ENCODE measurements at places on chromosomes 4 and X. TPM values are rescaled to one million over a fixed set of nuclear protein-coding genes. Genes with fewer than 3 reads are reported as not detected.

DNA sequence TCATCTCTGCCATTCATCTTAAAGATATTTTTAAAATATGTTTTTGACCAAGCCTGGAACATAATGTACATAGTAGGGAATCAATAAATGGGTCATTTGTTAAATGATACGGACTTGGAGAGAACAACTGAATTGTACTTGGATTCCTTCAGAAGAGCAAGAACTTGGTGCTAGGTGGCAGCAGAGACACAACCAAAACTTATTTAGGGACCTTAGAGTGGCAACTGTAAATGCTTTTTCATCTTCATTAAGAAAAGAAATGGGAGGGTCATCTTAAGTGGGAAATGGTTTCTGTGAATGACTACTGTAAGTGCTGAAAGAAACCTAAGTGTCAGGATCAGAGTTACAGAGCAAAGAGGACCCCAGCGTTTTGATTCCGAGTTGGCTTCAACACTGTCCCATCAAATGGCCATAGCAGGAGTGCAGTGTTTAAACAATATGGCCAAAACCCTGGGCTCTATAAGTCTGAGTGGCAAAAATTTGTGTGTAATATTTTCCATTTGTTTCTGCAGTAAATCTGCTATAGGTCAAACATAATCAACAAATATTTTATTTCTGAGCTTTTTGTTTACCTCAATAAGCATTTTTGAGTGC is 213.6 kb downstream of the PALLD start:
- peak; percentile 49 for DNase-seq
- peaks cover 13% of the 10 kb centered on the region for H3K4me1 ChIP-seq
- H3K4me3 ChIP-seq: no peak overlapping the region
- H3K36me3 ChIP-seq: peaks cover 50% of the 10 kb centered on the region

DNA sequence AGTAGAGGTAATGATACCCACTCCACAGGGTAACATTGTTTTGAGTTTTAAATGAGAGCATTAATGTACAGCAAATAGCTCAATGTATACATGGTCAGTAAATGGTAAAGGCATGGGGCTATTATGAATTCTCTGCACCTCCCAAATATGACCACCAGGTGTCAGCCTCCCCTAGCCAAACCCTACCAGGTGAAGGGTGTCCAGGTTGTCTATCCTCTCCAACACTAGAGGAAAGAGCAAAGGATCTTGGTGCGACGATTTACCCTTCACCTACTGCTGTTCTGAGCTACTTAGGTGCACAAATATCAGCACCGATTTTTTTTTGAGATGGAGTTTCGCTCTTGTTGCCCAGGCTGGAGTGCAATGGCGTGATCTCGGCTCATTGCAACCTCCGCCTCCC is 26.5 kb upstream of the XIAP start:
- H3K27ac ChIP-seq: no peak overlapping the region
- no peaks in the 10 kb centered on the region for H3K36me3 ChIP-seq
- H3K4me3 ChIP-seq: no peak overlapping the region
- H3K27me3 ChIP-seq: no peaks in the 10 kb centered on the region
- peaks cover 3% of the 10 kb centered on the region for H3K4me1 ChIP-seq

GRCh38 chr4:141241986-141242385 is 21.3 kb downstream of the ZNF330 start:
- no peak overlapping the region for H3K4me3 ChIP-seq
- peaks cover 15% of the 10 kb centered on the region for H3K4me1 ChIP-seq
- H3K27ac ChIP-seq: no peak overlapping the region
- no peaks in the 10 kb centered on the region for H3K36me3 ChIP-seq
- DNase-seq: no peak

- no peak overlapping the region for H3K4me3 ChIP-seq
- no peaks in the 10 kb centered on the region for H3K36me3 ChIP-seq
- no peak for DNase-seq
- no peaks in the 10 kb centered on the region for H3K4me1 ChIP-seq
Observed at GRCh38 chr4:105414316-105414715, 59.5 kb downstream of the PPA2 start.

DNA sequence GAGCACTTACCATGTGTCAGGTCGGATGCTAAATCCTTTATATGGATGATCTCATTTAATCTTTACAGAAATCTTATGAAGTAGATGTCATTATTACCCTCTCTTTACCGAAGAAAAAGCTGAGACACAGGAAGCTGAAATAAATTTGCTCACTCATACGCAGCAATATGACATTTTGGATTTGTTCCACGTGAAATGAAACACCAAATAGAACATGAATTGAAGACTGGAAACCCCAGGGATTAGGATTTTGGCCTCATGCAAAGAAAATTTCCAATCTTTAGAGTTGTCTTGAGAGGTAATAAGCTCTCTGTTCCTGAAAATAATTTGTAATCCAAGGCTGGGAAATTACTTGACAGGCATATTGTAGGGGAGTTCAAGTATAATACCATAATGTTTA is 354.4 kb upstream of the CLNK start:
- H3K36me3 ChIP-seq: no peaks in the 10 kb centered on the region
- no peak overlapping the region for H3K27ac ChIP-seq

DNA sequence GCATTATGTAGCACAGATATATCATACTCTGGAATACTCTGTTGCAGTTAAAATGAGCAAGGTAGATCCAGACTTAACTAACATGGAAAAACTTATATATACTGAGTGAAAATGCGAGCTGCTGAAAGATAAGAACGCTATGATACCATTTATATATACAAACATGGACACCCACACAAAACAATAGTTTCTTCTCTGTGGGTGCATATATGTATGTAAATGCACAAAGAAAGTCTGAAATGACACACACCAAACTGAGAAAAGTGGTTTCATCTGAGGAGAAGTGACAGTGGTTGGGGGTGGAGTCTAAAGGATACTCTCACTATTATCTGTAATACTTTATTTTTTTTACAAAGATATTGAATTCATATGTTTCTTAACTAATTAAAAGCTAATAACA is 12.2 kb upstream of the FGF2 start:
- no peaks in the 10 kb centered on the region for H3K27me3 ChIP-seq
- no peak for DNase-seq
- H3K4me1 ChIP-seq: peaks cover 7% of the 10 kb centered on the region
- H3K4me3 ChIP-seq: no peak overlapping the region
- no peak overlapping the region for H3K27ac ChIP-seq

GRCh38 chrX:152904151-152905080 is 6.5 kb downstream of the ZNF185 start:
- H3K4me1 ChIP-seq: peaks cover 4% of the 10 kb centered on the region
- H3K27ac ChIP-seq: no peak overlapping the region
- H3K27me3 ChIP-seq: no peaks in the 10 kb centered on the region
- no peak overlapping the region for H3K4me3 ChIP-seq
- no peaks in the 10 kb centered on the region for H3K36me3 ChIP-seq
- peak; percentile 62 for DNase-seq

- H3K4me1 ChIP-seq: no peaks in the 10 kb centered on the region
- no peak overlapping the region for H3K4me3 ChIP-seq
- H3K27me3 ChIP-seq: no peaks in the 10 kb centered on the region
- peaks cover 4% of the 10 kb centered on the region for H3K36me3 ChIP-seq
Observed at GRCh38 chr4:139501927-139502899, 48.3 kb downstream of the RAB33B start.

DNA sequence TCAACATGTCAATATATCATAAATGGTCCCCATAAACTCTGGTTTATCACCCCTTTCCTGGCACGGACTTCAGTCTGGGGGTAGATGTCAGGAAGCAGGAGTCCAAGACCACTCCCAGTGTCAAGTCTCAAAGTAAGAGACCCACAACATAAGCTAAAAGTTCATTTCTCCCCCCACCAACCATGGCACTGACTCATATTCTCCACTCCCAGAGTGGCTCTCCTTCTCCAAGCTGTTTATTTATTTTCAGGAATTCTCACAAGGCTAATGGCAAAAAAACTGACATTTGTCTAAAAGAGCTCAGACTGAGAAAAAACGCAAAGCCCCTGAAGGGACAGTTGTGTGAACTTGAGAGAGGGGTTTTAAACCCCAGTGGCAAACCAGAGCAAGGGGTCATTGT is 217.0 kb downstream of the RAB28 start:
- H3K4me3 ChIP-seq: no peak overlapping the region
- peak; percentile 98 for DNase-seq
- peak overlapping the region; percentile 77 for H3K27ac ChIP-seq
- peaks cover 54% of the 10 kb centered on the region for H3K4me1 ChIP-seq
- H3K36me3 ChIP-seq: no peaks in the 10 kb centered on the region
- H3K27me3 ChIP-seq: no peaks in the 10 kb centered on the region

DNA sequence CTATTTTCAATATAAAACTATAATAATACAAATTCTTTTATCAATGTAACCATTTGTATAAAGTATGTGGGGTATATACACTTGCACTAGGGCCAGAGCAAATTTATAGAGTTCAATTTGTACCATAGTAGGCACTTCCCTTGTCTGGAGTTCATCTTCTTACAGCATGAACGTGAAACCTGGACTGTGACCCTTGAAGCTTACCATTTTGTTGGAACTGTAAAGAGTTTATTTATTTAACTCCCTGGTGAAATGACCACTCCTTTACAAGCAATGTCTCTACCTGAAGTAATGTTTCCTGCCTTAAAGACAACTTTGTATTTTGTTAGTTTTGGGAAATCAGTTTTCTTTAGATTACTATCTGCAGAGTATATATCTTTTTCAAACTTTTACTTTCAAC is 188.2 kb downstream of the ARAP2 start:
- H3K4me3 ChIP-seq: no peak overlapping the region
- H3K27ac ChIP-seq: no peak overlapping the region
- H3K27me3 ChIP-seq: no peaks in the 10 kb centered on the region
- no peaks in the 10 kb centered on the region for H3K4me1 ChIP-seq

DNA sequence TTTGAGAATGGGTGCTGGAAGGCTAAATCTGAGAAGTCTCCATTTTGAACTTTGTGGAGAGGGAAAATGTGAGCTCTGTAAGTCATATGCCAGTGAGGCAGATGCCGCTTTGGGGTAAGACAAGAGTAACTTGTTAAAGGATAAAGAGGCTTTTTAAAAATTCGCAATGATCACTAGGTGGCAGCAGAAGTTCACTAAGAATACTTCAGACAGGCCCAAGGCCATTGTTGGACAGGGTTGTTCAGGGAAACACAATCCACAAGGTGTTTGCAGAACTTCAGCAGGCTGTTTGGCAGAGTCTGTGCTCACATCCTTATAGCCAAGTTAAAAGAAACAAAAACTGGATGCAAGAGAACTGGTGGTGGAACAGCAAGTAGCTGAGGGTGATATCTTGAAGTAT is 13.7 kb upstream of the PIGA start:
- H3K4me3 ChIP-seq: no peak overlapping the region
- H3K4me1 ChIP-seq: no peaks in the 10 kb centered on the region
- H3K36me3 ChIP-seq: no peaks in the 10 kb centered on the region
- DNase-seq: no peak
- no peak overlapping the region for H3K27ac ChIP-seq
- H3K27me3 ChIP-seq: no peaks in the 10 kb centered on the region

- H3K4me3 ChIP-seq: no peak overlapping the region
- DNase-seq: no peak
- no peaks in the 10 kb centered on the region for H3K27me3 ChIP-seq
- no peaks in the 10 kb centered on the region for H3K4me1 ChIP-seq
- no peak overlapping the region for H3K27ac ChIP-seq
Observed at GRCh38 chrX:29490606-29491005, 724.8 kb upstream of the MAGEB2 start.

- no peak overlapping the region for H3K4me3 ChIP-seq
- H3K27me3 ChIP-seq: no peaks in the 10 kb centered on the region
- no peaks in the 10 kb centered on the region for H3K36me3 ChIP-seq
- no peak for DNase-seq
Observed at GRCh38 chr4:85659610-85660218, 184.8 kb downstream of the ARHGAP24 start.

- H3K4me1 ChIP-seq: no peaks in the 10 kb centered on the region
- H3K27ac ChIP-seq: no peak overlapping the region
- no peaks in the 10 kb centered on the region for H3K27me3 ChIP-seq
- no peaks in the 10 kb centered on the region for H3K36me3 ChIP-seq
- H3K4me3 ChIP-seq: no peak overlapping the region
Observed at GRCh38 chr4:20625426-20625825, 74.8 kb upstream of the PACRGL start.

- H3K36me3 ChIP-seq: no peaks in the 10 kb centered on the region
- peaks cover 14% of the 10 kb centered on the region for H3K4me1 ChIP-seq
- no peaks in the 10 kb centered on the region for H3K27me3 ChIP-seq
- no peak overlapping the region for H3K27ac ChIP-seq
Observed at GRCh38 chrX:133546441-133546840, 131.2 kb upstream of the GPC4 start.

DNA sequence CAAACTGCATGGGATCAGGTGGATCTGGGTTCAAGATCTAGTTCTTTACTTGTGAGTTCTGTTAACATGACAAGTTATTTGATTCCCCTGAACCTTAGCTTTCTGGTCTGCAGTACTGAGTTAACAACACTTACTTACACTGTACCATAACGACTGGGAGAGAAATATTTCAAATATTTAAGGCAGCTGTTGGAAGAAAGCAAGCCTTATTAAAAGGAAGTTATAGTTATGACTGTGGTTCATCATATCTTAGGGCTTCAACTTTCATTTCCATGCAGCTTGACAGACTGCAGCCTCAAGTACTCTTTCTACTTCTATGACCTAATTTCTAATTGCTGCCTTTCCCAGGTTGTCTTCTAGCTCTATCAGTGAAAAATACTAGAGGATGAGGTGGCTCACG is 40.0 kb upstream of the PDGFRA start:
- H3K27me3 ChIP-seq: no peaks in the 10 kb centered on the region
- no peaks in the 10 kb centered on the region for H3K4me1 ChIP-seq
- no peak overlapping the region for H3K4me3 ChIP-seq
- no peak overlapping the region for H3K27ac ChIP-seq
- no peak for DNase-seq
- no peaks in the 10 kb centered on the region for H3K36me3 ChIP-seq

- H3K27me3 ChIP-seq: no peaks in the 10 kb centered on the region
- no peak overlapping the region for H3K4me3 ChIP-seq
- no peaks in the 10 kb centered on the region for H3K4me1 ChIP-seq
- H3K36me3 ChIP-seq: no peaks in the 10 kb centered on the region
- H3K27ac ChIP-seq: no peak overlapping the region
Observed at GRCh38 chr4:141705048-141705746, 68.8 kb downstream of the IL15 start.

DNA sequence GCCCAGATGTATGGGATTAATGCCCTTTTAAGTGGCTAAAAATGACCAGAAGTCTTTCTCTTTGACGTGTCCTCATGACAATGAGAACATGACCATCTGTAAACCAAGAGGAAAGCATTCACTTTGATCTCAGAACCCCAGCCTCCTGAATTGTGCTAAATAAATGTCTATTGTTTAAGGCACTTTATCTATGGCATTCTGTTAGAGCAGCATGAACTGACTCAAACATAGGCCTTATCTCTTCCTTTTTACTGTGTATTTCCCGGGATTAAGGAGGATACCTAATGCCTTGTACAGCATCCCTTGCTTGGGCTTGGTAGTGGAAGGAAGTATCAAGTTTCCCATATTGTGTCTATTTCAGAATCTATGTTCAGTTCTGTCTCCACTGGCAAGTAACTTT is 47.2 kb upstream of the HS3ST1 start:
- DNase-seq: no peak
- no peaks in the 10 kb centered on the region for H3K4me1 ChIP-seq
- H3K4me3 ChIP-seq: no peak overlapping the region
- H3K36me3 ChIP-seq: no peaks in the 10 kb centered on the region

The RBM47 gene
- 0.13 TPM for total RNA-seq

The FRMPD3 gene
- not detected for total RNA-seq

The LANCL3 gene
- total RNA-seq: 0.03 TPM

The TNIP3 gene
- 0.47 TPM for total RNA-seq

The HTN3 gene
- not detected for total RNA-seq

The MAGEA10 gene
- total RNA-seq: not detected

The EXOC1L gene
- not detected for total RNA-seq

The CNGA1 gene
- total RNA-seq: 0.91 TPM

The HSD17B10 gene
- 196 TPM for total RNA-seq

The HPSE gene
- 6.0 TPM for total RNA-seq

The TBC1D8B gene
- 0.66 TPM for total RNA-seq

The GUCY1A1 gene
- total RNA-seq: not detected

The STAG2 gene
- 85.9 TPM for total RNA-seq

The POF1B gene
- not detected for total RNA-seq

The TMSB15B gene
- total RNA-seq: 23.2 TPM

The XAGE1A gene
- total RNA-seq: not detected
